ENCODE measurements at places on chromosomes 11 and 22.

GRCh38 chr11:96045622-96046456 lies 121.9 kb upstream of the MTMR2 start:
- no peak for DNase-seq

- no peak for DNase-seq
These were observed 1.5 kb downstream of the IFITM5 start for GRCh38 chr11:297586-298405.

GRCh38 chr22:26134654-26135330 lies 34.5 kb upstream of the SEZ6L start:
- DNase-seq: no peak

GRCh38 chr11:59787816-59788215 lies 22.8 kb downstream of the MRPL16 start:
- DNase-seq: no peak

GRCh38 chr22:17152340-17152739 lies 6.7 kb downstream of the HDHD5 start:
- no peak for DNase-seq

DNA sequence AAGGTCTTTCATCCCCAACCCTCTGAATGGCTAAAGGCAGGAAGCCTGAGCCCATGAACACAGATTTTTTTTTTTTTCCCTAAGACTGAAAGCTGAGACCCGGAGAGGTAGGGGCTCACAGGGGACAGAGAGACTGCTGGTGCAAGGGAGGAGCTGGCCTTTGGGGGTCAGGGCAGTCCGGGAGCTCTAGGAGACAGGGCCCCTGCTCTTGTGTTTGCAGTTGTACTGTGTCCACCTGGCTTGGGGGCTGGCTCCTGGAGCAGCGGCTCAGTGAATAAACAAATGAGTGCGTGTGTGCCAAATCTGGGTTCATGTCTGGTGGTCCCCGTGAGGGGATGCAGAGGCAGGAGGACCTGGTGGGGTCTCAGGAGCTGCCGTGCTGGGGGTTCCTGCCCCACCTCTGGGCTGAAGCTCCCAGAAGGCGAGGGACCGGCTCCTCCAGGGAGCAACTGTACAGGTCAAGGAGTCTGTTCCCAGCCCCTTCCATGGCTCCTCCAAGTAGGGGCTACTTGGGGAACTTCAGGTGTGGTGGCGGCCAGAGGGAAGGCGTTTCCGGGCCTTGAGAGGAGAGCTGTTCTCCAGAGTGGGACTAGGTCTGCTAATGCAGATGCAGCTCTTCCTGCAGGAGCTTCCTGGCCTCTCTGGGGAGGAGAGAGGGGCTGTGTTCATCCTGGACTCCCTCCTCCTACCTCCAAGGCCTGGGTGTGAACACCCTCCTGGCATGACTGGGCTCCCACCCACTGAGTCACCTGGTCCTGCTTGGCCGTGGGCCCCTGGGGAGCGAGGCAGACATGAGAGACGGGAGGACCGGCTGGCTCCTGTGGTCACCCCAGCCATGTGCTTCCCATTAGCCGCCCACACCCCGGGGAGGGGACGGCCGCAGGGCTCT lies 57.6 kb downstream of the FBXO7 start:
- DNase-seq: no peak

GRCh38 chr11:72521664-72522063 lies 87.3 kb upstream of the CLPB start:
- DNase-seq: no peak

DNA sequence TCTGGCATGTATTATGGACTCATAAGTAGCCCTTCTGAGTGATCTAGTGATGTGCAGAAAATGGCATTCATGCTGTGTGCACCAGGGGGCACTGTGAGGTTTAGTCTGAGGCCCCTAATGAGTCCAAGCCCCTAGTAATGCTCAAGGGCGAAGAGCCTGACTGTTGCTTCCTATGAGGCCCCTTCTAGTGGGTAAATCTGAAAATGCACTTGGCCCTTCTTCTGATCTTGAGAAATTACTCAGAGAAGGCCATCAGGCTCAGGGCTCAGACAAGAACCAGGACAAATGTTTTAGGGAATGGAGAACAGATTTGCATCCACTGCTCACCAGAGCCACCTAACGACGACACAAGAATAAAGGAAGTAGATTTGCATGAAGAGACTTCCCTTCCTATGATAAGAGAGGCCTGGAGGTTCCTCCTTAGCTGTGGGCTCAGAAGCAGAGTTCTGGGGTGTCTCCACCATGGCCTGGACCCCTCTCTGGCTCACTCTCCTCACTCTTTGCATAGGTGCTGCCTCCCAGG lies 75.8 kb downstream of the GGTLC2 start:
- DNase-seq: peak; percentile 17

DNA sequence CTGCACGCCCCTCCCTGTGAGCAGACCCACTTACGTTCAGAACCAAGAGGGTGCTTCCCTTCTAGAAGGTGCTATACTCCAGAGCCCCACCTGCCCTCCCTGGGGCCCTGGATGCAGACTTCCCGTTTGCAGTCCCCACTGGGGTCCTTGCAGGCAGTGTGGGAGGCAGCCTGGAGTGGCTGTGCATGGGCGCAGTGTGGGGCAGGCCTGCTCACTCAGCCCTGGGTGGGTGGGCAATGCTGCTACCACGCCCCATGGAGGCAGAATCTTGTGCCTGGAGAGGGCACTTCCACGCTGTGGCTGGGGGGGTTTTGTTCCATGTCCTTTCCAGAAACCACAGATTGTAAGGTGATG lies 116.2 kb downstream of the KCNQ1OT1 start:
- DNase-seq: no peak

- DNase-seq: no peak
These were observed 46.6 kb upstream of the TENM4 start for GRCh38 chr11:79487412-79487811.
